Psoas muscle (tissue), 8 donors: ENCODE measurements at places on chromosomes 1 and 21. TPM values are rescaled to one million over a fixed set of nuclear protein-coding genes. Genes with fewer than 3 reads are reported as not detected.

DNA sequence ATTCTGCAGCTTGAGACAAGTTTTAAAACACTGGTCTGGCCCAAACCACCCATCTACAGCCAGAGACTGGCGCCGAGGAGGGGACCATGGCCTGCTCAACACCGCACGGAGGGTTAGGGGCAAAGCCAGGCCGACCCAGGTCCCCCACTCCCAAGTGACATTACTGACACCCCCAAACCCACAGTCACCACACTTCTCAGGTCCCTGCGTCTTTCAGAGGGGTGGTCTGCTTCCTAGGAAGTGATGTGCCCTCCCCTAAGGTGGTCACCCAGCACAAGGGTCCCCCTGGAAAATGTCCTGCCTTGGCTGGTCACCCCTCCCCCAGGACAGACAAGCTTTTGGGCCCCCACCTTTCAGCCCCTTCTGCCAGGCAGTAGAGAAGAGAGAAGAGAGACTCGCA, 20.8 kb upstream of the EPHA2 start:
- DNase-seq = no peak

- peak; percentile 85 for DNase-seq
Measured at GRCh38 chr1:228989992-228990827, 254.9 kb downstream of the RHOU start.

DNA sequence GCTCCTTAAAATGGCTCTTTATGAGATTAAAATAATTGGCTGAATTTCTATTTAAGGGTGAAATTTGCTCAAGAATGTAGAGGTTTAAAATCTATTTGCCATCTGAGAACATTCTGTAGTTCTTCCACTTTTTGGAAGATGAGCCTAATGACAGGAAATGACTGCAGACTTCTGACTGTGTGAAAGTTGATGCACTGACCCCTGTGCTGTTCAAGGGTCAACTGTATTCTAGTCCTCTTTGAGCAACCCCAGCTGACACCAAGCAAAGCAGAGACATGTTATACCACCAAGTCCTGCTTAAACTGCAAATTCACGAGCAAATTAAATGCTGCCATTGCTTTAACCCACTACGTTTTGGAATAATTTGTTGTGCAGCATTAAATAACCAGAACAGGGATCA, 26.6 kb downstream of the DDAH1 start:
- no peak for DNase-seq

- DNase-seq = no peak
Measured at GRCh38 chr21:36709030-36709867, 10.3 kb downstream of the SIM2 start.

GRCh38 chr1:187396929-187397796, 568.4 kb downstream of the PLA2G4A start:
- DNase-seq = no peak

- DNase-seq = no peak
Measured at GRCh38 chr1:241447031-241447644, 72.4 kb downstream of the FH start.

DNA sequence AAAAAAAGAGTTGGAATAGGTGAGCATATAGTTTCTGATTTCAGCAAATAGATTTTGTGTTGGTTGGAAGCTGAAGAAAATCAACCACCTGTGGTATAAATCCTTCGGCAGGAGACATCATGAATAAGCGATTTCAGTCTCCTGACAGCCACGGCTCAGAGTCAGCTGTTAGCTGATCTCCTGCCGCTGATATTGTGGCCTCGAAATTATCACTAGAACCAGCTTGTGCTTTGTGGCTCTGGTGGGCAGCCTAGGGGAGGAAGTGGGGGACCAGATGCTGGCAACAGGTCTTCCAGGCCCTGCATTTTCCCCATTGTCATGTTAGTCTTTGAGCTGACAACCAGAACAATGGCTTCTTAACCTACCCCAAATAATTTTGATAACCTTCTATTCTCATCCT, 842 bp upstream of the GCSAML start:
- no peak for DNase-seq

DNA sequence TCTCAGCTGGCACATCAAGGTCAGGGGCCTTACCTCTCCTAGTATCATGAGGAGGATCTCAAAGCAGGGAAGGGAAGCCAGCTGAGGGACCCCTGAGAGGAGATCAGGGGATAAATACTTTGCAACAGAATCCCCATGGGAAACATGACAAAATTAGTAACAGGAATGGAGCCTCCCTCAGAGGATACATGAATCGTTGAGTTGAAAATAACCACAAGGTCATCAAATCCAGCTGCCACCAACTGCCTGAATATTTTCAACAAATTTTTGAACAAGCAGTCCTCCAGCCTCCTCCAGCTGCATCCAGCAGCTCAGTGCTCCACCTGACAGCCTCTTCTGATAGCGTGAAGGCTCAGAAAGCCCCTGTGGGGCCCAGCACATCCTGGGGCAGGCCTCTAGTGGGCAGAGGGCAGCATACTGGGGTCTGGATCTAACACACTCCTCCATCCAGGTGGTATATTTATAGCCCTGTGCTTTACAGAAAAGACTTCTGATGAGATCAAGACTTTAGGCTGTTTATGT, 404.3 kb downstream of the NTNG1 start:
- DNase-seq = no peak

DNA sequence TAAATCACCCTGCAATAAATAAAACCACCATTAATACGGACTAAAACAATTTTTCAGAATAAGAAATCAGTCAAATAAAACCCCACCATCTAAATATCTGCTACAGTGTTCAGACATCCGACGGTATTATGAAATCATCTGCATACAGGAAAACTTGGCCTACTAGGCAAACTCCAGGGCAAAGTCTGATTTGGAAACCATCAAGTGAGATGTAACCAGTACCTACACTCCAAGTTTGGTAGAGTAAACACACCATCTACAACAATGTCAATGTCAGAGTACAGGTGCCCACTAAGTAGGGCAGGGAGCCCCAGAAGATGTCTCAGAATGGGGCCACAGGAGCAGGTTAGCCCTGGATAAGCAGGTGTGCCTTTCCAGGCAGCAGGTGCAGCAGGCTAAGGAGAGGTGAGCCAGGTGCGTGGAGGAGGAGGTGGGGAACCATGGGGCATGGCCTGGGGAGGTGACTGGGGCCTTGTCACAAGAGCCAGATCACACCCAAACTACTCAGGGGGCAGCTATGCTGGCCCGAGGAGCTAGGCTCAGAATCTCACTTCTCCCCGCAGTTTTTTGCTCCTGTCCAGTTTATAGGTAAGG, 59.6 kb downstream of the CAPZB start:
- DNase-seq = no peak

DNA sequence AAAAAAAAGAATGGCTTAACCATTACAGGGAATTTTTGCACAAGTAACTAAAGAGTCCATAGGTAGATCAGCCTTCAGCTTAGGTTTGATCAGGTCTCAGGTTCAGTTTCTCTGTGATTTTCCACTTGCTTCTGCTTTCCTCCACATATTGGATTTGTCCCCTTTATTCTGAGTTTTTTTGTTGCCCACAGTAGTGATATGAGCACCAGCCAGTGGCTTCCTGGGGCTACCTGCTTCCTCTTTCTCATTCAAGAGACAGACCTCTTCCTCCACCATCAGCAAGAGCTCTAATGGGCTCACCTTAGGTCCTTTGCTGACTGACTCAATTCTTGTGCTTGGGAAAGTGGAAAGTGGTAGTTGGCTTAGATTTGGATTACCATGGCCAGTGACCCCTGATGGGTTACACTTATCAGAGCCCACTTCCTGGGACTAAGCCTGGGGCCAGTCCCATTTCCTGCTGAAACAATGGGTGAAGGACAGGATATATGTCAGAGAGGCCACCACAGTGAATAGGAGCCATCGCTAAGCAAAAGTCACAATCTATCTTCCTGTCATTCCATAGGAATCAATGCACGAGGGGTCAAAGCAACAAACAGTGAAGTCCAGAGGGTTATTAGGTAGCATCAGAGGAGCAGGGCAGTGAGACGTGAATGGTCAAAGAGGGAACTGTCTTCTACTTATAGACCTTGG, 12.8 kb upstream of the PLA2G2E start:
- no peak for DNase-seq

DNA sequence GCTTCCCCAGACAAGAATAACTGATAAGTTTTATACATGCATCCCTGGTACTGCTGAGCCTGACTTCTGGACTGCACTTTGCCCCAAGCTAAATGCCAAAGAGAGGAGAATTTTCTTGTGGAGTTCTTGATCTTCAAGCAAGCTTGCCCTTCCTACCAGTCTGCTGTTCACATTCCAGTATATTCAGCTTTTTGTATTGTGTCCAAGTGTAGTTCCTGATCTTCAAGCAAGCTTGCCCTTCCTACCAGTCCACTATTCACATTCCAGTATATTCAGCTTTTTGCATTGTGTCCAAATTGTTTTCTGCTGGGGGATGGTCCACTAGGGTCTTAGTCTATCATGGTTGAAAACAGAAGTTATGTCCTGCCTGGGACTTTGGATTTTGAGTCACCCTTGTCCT, 894 bp upstream of the TSEN15 start:
- DNase-seq = no peak

GRCh38 chr1:52127181-52128180, 14.4 kb upstream of the ZFYVE9 start:
- no peak for DNase-seq

DNA sequence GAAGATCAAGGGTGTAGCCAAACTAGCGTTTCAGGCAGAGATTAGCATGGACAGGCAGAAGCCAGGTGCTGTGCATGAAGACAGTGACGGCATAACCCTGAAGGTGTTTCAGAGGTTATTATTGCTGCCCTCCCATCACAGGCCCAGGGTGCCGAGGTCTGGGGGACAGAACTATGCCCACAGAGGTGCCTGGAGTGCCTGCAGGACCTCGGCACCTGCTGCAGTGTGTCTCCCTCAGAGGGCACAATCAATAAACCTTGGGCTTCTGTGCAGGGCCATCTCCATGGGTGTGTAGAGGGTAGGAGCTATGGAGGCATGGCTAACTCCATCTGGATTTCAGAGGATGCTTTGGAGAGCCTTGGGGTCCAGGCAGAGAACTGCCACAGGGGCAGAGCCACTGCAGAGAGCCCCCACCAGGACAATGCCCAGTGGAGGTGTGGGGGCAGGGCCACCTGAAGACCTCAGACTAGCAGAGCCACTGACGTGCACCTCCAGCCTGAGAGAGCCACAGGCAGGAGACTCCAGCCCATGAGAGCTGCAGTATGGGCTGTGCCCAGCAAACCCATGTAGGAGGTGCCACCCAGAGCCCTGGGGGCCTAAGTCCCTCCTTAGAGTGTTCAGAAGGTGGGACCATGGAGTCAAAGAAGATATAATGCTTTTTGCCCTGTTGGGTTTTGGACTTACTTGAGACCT, 5.7 kb upstream of the ABCG1 start:
- DNase-seq = no peak

DNA sequence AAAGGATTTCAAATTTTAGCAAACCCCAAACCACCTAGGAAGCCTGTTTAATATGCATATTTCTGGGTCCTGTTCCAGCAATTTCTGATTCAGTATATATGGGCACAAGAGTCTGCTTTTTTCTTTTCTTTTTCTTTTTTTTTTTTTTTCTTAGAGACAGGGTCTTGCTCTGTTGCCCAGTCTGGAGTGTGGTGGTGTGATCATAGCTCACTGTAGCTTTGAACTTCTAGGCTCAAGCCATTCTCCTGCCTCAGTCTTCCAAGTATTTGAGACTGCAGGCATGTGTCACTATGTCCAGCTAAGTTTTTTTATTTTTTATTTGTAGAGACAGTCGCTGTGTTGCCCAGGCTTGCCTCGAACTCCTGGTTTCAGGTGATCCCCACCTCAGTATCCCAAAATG, 34.8 kb downstream of the CCDC18 start:
- no peak for DNase-seq

- DNase-seq = no peak
Measured at GRCh38 chr1:196407358-196408051, 200.7 kb downstream of the KCNT2 start.

- no peak for DNase-seq
Measured at GRCh38 chr1:36950604-36951291, 83.6 kb downstream of the GRIK3 start.

DNA sequence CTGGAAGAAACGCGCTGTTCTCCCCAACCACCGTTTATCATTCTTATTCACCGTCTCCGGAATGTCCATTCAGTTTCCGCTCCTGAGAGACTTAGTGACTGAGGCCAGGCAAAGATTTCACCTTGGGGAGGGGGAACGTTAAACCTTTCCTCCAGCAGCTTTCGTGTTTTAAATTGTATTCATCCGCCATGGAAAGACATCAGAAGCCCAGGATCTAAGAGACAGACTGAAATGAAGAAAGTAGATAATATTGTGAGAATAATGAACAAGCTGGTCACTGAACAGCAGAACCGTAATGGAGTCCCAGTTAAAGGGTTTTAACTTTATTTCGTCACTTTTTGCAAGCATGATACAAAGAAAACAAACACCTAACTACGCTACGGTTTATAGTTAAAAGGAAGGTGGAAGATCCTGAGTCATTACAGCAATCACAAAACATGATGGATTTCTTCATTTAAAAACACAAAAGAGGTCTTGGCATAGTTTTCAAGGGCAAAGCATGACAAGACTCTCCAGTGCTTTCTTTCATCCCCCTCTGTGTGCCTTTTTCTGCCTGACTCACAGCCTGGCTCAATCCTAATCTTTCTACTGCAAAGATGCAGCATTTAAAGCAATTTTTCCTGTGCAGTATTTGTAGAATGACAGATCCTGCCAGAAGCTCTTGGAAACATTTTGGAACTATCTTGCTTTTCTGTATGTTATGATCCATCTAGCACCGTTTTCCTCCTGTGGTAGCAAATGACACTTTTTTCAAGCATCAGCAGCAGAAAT, 722 bp upstream of the SLC19A2 start:
- no peak for DNase-seq

The C1QA gene
- 35.1 TPM for total RNA-seq

The PDZK1 gene
- total RNA-seq = 0.52 TPM

The FCRL1 gene
- 0.40 TPM for total RNA-seq

The CALML6 gene
- 54.5 TPM for total RNA-seq

The APOBEC4 gene
- total RNA-seq = not detected

The TXNIP gene
- 2,747 TPM for total RNA-seq

The OR2T29 gene
- total RNA-seq = not detected
